ENCODE measurements at places on chromosomes 4 and X. TPM values are rescaled to one million over a fixed set of nuclear protein-coding genes. Genes with fewer than 3 reads are reported as not detected.

DNA sequence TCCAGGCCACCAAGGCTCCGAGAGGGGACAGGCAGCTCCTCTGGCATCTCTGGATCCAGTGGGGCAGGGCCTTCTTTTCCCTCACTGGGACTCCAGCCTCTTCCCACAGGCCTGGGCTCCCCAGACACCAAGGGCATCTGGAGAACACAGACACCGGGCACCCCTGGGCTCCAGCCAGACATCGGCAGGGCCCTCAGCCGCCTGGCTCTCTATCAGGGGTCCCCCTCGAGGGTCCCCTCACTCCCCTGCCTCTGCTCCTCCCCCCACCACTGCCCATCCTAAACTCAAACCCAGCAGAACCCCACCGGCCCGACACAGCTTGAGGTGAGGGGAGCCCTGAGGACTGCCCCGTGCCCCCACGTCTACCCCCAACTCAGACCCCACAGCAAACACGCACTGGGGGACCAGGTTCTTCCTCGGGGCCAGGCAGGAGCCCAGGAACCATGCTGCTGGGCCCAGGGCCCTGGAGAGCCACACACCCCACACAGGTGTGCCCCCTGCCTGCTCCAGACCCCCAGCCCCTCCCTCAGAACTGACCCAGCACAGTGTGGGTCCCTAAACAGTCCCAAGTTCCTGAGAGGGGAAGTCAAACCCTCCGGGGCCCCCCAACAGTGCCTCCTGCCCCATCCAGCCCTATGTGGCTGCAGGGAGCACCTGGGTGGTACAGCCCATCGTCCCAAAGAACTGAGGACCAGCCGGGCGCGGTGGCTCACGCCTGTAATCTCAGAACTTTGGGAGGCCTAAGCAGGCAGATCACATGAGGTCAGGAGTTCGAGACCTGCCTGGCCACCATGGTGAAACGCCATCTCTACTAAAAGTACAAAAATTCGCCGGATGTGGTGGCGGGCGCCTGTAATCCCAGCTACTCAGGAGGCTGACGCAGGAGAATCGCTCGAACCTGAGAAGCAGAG lies 86.8 kb downstream of the FAM53A start:
- no peaks in the 10 kb centered on the region for H3K36me3 ChIP-seq
- H3K27ac ChIP-seq = no peak overlapping the region
- no peak overlapping the region for H3K4me3 ChIP-seq

NDUFA1 gene
- 95.1 TPM for total RNA-seq

DNA sequence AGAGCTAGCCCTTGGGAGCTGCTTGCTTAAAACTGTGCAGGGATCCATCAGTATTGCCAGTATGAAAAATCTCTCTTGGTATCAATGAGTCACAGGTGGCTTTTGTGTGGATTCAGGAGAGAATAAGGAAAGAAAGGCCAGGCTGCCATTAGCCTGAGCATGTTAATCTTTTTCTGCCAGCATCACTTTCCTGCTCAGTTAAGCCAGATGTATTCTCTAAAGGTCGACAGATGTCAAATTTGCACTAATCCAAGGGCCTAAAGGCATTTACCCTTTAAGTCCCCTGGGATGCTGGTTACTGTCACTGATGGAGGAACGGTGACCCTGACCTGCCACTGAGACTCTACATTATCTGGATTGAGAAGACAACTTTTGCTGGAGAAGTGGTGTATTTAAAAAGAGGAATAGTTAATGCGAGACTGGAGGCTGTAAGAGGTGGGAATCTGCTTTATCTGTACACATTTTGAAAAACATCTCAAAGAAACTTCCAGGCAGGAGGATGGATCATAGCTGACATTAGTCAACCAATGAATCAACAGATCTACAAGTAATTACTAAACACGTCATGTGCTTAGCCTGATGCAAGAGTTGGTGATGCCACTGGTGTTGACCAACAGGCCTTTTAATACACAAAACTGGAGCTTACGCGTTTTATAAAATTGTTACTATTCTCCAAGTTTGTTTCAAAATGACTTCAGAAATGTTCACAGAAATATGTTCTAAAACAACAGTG lies 241.4 kb upstream of the ANXA3 start:
- H3K27me3 ChIP-seq = peaks cover 28% of the 10 kb centered on the region
- H3K36me3 ChIP-seq = no peaks in the 10 kb centered on the region
- H3K27ac ChIP-seq = no peak overlapping the region
- peaks cover 19% of the 10 kb centered on the region for H3K4me1 ChIP-seq

GABRB1 gene
- not detected for total RNA-seq

DNA sequence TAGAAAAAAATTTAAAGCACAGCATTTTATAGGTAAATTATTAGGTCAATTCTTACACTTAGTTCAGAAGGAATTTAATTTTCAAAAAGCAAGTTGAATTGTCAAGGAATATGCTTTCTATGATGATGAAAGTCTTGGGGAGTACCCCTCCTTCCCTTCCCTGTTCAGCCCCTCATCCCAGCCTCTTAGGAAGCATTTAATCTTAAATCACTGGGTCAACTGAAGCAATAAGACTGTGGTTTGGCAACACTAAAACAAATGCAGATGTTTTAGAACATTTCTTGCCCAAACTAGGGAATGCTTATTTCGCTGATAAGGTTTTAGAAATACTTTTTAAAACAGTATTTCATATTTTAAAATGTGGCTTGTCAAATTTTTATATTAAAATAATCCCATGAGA lies 19.1 kb upstream of the ARSJ start:
- no peaks in the 10 kb centered on the region for H3K27me3 ChIP-seq

ERCC6L gene
- total RNA-seq = 13.1 TPM

TLR6 gene
- total RNA-seq = 2.9 TPM

- H3K27ac ChIP-seq = no peak overlapping the region
- H3K4me1 ChIP-seq = peaks cover 8% of the 10 kb centered on the region
- H3K27me3 ChIP-seq = no peaks in the 10 kb centered on the region
- no peak for DNase-seq
- no peak overlapping the region for H3K4me3 ChIP-seq
These were observed 75.2 kb downstream of the SPRY1 start for GRCh38 chr4:123471655-123472369.

PRRG1 gene
- not detected for total RNA-seq

CENPVL1 gene
- total RNA-seq = 0.14 TPM

DNA sequence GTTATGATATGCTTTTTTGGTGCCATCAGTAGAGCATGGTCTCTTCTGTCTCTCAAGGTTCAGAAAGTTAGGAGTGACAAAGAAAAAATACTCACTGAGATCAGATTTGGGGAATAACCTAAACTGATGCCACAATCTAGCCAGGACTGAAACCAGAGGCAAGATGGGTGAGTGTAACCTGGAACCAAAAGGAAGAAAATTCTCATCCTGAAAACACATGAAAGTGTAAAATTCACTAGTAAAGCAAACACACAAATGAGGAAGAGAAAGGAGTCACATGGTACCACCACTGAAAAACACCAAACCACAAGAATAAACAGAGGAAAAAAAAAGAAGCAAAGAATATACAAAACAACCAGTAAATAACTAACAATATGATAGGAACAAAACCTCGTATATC lies 96.4 kb downstream of the ANXA10 start:
- H3K27me3 ChIP-seq = no peaks in the 10 kb centered on the region
- no peak overlapping the region for H3K4me3 ChIP-seq
- DNase-seq = no peak

EFHC2 gene
- 0.34 TPM for total RNA-seq

RTL5 gene
- total RNA-seq = 0.08 TPM

CXCL8 gene
- total RNA-seq = 0.38 TPM

- no peaks in the 10 kb centered on the region for H3K4me1 ChIP-seq
- no peak overlapping the region for H3K4me3 ChIP-seq
- DNase-seq = no peak
- no peak overlapping the region for H3K27ac ChIP-seq
- H3K27me3 ChIP-seq = no peaks in the 10 kb centered on the region
- H3K36me3 ChIP-seq = no peaks in the 10 kb centered on the region
These were observed 136.0 kb upstream of the PABPC4L start for GRCh38 chr4:134337574-134337973.

TRO gene
- total RNA-seq = 7.9 TPM

GRCh38 chr4:122666527-122667245 lies 45.8 kb upstream of the IL21 start:
- H3K36me3 ChIP-seq = no peaks in the 10 kb centered on the region
- no peak overlapping the region for H3K4me3 ChIP-seq
- no peak for DNase-seq
- peak overlapping the region; percentile 25 for H3K27ac ChIP-seq

BCORL1 gene
- 7.3 TPM for total RNA-seq

DNA sequence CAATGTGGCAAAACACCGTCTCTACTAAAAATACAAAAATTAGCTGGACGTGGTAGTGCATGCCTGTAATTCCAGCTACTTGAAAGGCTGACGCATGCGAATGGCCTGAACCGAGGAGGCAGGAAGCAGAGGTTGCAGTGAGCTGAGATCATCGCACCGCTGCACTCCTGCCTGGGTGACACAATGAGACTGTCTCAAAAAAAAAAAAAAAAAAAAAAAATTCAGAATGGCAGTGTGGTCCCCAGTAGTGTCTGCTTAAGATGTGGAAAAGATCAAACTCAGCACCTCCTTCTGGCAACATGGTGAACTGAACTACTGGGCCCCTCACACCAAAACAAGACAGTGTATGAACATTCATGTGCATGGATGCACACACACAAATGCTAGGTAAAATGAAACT lies 32.2 kb downstream of the SMS start:
- peak overlapping the region; percentile 25 for H3K4me3 ChIP-seq
- DNase-seq = peak; percentile 29
- peak overlapping the region; percentile 82 for H3K27ac ChIP-seq
- H3K36me3 ChIP-seq = peaks cover 48% of the 10 kb centered on the region
- H3K27me3 ChIP-seq = no peaks in the 10 kb centered on the region

- DNase-seq = no peak
- peaks cover 10% of the 10 kb centered on the region for H3K4me1 ChIP-seq
- H3K27ac ChIP-seq = no peak overlapping the region
- H3K27me3 ChIP-seq = no peaks in the 10 kb centered on the region
These were observed 109.9 kb upstream of the NAP1L5 start for GRCh38 chr4:88807499-88807898.

GRCh38 chr4:6687947-6688878 lies 5.5 kb upstream of the S100P start:
- H3K4me3 ChIP-seq = peak overlapping the region; percentile 47
- DNase-seq = no peak
- peaks cover 55% of the 10 kb centered on the region for H3K4me1 ChIP-seq

- DNase-seq = no peak
- no peaks in the 10 kb centered on the region for H3K4me1 ChIP-seq
- no peak overlapping the region for H3K27ac ChIP-seq
- no peaks in the 10 kb centered on the region for H3K27me3 ChIP-seq
These were observed 92.8 kb downstream of the CBR4 start for GRCh38 chr4:168917138-168917779.

DNA sequence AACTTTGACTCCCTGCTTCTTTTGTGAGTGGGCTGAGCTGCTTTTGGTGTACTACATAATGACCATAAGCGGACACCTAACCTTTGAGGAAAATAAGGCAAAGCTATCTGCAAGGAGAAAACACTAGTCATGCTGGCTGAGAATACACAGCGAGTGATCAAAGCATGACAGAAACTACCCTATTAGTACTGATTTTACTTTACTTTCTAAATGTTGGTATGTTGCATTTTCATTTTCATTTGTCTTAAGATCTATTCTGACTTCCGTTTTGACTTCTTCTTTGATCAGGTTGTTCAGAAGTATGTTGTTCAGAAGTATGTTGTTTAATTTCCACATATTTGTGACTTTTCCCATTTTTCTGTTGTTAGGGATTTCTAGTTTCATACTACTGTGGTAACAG lies 361.1 kb downstream of the TRAM1L1 start:
- no peaks in the 10 kb centered on the region for H3K27me3 ChIP-seq
- no peak overlapping the region for H3K4me3 ChIP-seq
- H3K27ac ChIP-seq = no peak overlapping the region
- H3K36me3 ChIP-seq = no peaks in the 10 kb centered on the region

- peaks cover 15% of the 10 kb centered on the region for H3K4me1 ChIP-seq
- peak; percentile 31 for DNase-seq
- peak overlapping the region; percentile 85 for H3K27ac ChIP-seq
- H3K4me3 ChIP-seq = peak overlapping the region; percentile 93
These were observed 1.4 kb downstream of the MAGED1 start for GRCh38 chrX:51894697-51895336.

DNA sequence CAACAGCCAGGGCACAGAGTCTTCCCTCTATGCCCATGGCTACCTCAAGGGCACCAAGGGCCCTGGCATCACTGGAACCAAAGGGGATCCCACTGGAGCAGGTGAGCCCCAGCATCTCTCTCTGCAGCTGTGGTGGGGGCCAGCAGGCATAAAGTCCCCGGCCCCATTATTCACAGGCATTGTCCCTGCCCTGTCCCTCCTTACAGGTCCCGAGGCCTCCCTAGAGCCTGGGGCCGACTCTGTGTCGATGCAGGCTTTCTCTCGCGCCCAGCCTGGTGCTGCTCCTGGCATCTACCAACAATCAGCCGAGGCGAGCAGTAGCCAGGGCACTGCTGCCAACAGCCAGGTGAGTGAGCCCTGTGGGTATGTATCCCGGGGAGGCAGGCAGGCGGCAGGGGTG lies 12.3 kb upstream of the UBA1 start:
- no peak overlapping the region for H3K4me3 ChIP-seq
- no peaks in the 10 kb centered on the region for H3K27me3 ChIP-seq
- no peak overlapping the region for H3K27ac ChIP-seq
- no peaks in the 10 kb centered on the region for H3K4me1 ChIP-seq

DNA sequence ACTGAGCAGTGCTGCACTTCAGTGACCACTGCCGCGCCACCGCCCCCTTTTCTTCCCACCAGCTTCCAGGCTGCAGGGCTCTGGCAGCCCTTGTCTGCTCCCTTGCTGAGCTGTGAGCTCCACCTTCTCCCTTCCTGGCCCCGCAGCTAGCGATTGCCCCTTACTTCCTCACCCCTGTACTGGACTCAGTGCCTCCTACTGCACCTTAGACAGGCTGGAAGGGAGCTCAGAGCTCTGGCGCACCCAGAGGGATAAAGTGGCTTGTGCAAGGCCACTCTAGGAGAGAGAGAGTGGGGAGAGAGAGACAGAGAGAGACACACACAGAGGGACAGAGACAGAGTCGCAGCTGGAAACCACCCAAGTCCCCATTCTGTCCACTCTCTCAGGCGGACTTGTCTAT lies 6.0 kb downstream of the RASL11B start:
- H3K27me3 ChIP-seq = peaks cover 14% of the 10 kb centered on the region
- no peaks in the 10 kb centered on the region for H3K4me1 ChIP-seq
- DNase-seq = no peak
- no peak overlapping the region for H3K4me3 ChIP-seq
- H3K36me3 ChIP-seq = peaks cover 15% of the 10 kb centered on the region
- H3K27ac ChIP-seq = no peak overlapping the region

- H3K36me3 ChIP-seq = no peaks in the 10 kb centered on the region
- H3K4me1 ChIP-seq = peaks cover under 1% of the 10 kb centered on the region
- H3K27me3 ChIP-seq = no peaks in the 10 kb centered on the region
- no peak overlapping the region for H3K27ac ChIP-seq
These were observed 101.5 kb upstream of the C1GALT1C1 start for GRCh38 chrX:120731386-120731785.

KCNIP4 gene
- not detected for total RNA-seq

DNA sequence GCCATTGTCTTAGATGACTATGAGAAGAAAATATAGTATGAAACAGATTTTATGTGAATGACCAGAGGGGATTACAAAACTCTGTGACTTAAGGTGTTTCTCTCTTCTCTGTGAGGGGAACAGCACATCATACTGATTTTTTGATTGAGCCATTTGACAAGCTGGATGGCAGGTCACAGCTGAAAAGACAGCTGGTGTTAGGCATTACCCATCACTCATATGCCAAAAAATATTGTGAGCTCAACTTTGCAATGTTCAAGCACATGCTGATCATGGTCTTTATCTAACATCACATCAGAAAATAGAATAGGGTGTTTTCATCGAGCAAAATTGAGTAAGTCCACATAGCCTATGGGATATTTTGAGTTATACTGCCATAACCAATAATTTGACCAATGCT lies 86.7 kb upstream of the TECRL start:
- H3K27ac ChIP-seq = no peak overlapping the region
- no peaks in the 10 kb centered on the region for H3K4me1 ChIP-seq
- H3K36me3 ChIP-seq = no peaks in the 10 kb centered on the region
- no peak for DNase-seq
- H3K27me3 ChIP-seq = no peaks in the 10 kb centered on the region
- no peak overlapping the region for H3K4me3 ChIP-seq

ARMCX4 gene
- 6.8 TPM for total RNA-seq

Measured in activated naive CD8-positive, alpha-beta T cell treated with anti-CD3 and anti-CD28 coated beads for 36 hours (primary cell).